Germinal center (tissue), 1 donor: ENCODE measurements at places on chromosomes 6 and 20.

DNA sequence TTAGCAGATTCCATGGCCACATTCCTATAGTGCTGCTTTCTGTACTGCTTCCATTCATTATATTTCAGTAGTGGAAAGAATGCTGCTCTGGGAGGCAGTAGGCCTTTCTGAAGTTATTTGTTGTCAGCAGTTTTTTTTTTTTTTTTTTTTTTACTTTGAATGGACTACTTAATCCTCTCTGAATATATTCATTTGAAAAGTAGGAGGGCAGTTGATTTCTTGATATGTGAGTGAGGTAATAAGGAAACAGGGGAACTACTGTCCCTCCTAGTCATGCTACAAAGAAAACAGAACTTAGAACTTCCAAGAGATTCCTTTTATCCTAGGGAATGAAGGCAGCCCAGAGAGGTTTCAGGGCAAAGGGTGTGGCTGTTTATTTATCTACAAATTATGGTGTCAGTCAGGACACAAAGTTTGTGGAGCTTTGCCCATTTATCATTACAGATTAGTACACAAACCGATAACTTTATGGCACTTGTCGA lies 155.9 kb downstream of the JARID2 start:
- no peak for DNase-seq

DNA sequence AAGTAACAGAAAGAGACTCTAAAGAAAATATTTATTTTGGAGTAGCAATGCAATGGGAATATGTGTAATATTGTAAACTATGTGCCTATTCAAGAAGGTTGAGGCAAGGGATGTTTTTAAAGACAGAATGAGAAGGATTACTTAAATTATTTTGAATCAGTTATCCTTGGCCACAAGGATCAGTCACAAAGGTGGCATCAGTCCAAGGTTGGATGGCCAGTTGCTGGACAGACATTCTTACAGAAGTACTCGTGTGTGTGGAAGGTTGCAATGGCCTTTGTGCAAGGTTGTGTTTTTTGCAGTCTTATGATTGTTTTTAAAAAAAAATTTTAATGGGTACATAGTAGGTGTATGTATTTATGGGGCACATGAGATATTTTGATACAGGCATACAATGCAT lies 2.0 kb downstream of the QRSL1 start:
- DNase-seq, result no peak

DNA sequence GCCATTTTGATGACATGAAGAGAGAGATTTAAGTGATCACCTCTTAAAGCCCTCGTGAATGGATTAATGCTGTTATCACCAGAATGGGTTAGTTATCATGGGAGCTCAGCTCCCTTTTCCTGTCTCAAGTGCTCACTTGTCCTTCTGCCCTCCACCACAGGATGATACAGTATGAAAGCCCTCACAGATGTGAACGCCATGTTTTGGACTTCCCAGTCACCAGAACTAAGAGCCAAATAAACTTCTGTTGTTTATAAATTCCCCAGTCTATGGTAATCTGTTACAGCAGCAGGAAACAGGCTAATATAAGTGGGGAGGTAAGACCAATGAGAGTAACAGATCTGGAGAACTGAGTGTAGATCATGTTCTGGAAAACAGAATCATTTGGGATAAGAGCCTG lies 493.2 kb downstream of the CDKAL1 start:
- no peak for DNase-seq

DNA sequence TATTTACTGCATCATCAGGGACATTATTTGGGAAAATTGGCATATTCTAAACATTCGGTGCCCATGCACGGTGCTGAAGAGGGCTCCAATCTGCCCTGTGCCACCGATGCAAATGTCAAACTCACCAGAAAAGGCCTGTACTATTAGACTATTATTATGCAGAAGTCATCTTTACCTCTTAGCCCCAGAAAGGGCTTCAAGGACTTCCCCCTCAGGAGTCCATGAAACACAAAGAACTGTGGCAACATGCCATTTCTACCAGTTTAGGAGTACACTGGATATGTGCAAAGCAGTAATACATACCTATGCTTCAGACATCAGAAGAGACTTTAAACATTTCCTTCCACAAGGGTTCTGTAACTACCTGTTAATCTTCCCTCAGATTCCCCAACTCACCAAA lies 8.6 kb downstream of the DIDO1 start:
- no peak for DNase-seq

- DNase-seq, result no peak
These were observed 45.4 kb downstream of the RAB44 start for GRCh38 chr6:36743032-36743431.
